ENCODE measurements at places on chromosomes 6 and 20.

- no peak for DNase-seq
Observed at GRCh38 chr20:3753501-3754275, 13.9 kb downstream of the ADISSP start.

GRCh38 chr20:56949318-56949717, 317.1 kb downstream of the BMP7 start:
- no peak for DNase-seq

DNA sequence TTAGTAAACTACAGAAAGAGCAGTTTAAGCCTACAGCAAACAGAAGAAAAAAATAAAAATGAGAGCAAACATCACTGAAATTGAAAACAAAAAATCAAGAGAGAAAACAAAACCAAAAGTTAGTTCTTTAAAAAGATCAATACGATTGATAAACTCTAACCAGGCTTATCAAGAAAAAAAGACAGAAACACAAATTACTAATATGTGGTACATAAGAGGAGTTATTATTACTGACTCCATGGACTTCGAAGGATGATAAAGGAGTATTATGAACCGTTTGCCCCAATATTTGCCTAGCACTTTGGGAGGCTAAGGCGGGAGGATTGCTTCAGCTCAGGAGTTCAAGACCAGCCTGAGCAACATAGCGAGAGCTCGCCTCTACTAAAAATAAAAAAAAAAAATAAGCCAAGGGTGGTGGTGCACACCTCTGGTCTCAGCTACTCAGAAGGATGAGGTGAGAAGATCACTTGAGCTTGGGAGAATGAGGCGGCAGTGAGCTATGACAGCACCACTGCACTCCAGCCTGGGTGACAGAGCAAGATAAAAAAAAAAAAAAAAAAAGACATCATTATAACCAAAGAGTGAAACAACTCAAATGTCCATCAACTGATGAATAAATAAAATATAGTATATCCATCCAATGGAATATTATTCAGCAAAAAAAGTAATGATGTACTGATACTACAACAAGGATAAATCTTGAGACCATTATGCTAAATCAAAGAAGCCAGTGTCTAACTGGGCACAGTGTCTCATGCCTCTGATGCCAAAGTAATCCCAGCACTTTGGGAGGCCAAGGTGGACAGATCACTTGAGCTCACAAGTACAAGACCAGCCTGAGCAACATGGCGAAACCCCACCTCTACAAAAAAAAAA, 12.9 kb downstream of the TRPC4AP start:
- no peak for DNase-seq

- no peak for DNase-seq
Observed at GRCh38 chr6:137792160-137793033, 74.7 kb upstream of the TNFAIP3 start.

GRCh38 chr20:17810062-17810631, 110.4 kb downstream of the BANF2 start:
- DNase-seq = no peak

- DNase-seq = no peak
Observed at GRCh38 chr6:42526616-42527015, 37.2 kb upstream of the UBR2 start.

DNA sequence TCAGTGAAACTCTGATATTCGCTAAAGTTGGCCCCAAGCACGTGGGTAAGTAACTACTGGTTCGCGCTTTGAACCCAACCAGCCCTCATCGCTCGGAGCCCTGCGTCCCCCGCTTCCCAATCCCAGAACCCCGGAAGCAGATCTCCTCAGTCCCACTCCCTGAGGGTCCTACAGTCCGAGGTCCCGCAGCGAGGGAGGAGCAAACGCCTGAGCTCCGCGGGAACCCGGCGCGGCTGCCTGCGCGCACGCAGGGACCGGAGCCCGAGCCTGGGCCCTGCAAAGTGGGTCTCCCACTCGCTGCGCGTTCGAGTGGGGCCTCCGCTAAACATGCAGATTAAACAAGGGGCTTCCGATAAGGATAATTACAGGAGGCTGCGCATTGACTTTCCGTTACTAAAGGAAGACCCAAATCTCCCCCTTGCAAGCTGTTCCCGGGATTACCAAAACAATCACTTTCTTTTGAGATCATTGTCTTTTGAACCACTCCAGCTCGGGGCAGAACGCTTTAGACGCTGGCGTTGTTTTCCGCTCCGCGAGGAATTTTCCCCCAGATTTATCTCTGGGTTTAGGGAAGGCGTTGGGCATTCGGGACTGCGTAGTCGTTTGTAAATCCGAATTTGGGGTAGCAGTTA, 1.3 kb upstream of the VSX1 start:
- no peak for DNase-seq

DNA sequence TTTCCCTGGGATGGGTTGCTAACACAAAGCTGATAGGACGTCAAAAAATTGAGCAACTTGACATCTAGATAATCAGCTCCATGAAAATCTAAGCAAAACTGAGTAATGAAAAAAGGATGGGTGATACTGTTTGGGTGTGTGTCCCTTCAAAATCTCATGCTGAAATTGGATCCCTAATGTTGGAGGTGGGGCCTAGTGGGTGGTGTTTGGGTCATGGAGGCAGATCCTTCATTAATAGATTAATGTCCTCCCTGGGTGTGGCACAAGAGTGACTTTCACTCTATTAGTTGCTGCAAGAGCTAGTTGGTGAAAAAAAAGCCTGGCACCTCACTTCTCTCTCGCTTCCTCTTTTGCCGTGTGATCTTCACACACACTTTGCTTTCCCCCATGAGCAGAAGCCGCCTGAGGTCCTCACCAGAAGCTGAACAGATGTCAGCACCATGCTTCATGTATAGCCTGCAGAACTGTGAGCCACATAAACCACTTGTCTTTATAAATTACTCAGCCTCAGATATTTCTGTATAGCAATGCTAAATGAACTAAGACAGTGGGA, 160.9 kb downstream of the FRK start:
- DNase-seq = no peak

GRCh38 chr20:2820896-2821869, 5.0 kb downstream of the TMEM239 start:
- DNase-seq = no peak

GRCh38 chr20:23367770-23368169, 5.8 kb downstream of the GZF1 start:
- no peak for DNase-seq

DNA sequence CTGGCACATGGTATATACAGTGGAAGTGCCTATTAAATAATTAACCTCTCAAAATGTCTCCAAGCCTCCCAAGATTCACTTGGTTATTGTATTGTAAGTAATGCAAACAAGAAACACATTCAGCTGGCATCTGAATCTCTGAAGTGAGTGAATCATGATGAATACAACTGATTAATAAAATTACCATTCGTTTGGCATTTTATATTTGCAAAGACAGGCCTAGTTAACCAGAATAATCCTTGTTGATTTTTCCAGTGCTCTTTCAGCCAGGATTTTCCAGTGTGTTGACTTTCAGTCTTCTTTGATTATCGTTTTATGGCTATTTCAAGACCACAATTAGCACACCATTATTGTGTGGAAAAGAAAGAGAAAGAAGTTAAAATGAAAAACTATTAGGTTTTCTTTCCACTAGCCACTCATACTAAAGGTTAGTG, 20.3 kb downstream of the SLC22A2 start:
- DNase-seq = no peak

DNA sequence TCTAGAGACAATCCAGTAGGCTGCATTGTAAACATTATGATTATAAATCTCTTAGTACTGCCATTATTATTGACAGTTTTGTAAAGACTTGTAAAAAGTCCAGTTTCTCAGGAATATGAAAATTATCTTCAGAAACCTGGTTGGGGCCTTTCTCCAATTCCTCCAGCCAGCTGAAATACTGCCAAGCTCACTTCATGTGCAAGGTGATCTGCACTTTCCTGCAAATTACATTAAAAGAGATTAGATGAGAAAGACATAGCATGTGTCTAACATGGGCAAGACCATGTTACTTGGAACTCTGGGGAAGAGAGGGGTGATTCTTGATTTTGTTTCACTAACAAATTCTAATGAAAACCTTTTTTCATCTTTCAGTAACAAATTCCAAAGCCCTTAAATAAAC, 24.0 kb downstream of the PGM3 start:
- no peak for DNase-seq

GRCh38 chr6:40791004-40791403, 203.8 kb upstream of the LRFN2 start:
- no peak for DNase-seq

DNA sequence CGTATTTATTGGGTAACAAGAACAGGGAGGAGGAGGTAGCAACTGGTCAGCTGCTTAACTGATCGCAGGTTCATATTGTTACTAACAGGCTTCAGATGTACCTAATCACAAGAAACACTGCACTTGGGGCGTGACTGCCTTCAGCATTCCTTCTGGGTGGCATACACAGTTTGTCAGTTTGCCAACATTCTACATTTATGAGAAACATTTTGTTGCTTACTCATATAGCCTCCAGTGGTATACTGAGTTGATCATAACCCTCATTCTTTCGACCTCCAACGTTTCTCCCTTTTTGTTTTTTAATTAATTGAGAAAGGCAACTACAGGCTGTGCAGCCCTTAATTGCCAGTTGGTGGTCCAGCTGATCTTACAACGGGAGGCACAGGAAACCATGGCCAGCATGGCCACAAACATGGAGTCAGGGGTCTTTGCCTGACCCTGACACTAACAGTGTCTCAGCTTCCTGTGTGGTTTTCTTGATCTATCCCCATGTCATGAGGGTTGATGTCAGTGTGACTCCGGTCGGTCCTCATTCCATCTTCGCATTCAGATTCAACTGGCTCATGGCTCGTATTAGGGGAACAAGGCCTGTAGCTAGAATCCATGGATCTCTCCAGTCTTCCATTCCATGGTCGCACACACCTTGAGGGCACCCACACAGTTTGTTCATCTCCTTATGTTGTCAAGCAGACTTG, 9.4 kb downstream of the EPB41L2 start:
- DNase-seq = no peak

- DNase-seq = no peak
Observed at GRCh38 chr20:8139899-8140298, 7.8 kb downstream of the PLCB1 start.

- no peak for DNase-seq
Observed at GRCh38 chr6:166501246-166501645, 85.2 kb downstream of the RAMACL start.

DNA sequence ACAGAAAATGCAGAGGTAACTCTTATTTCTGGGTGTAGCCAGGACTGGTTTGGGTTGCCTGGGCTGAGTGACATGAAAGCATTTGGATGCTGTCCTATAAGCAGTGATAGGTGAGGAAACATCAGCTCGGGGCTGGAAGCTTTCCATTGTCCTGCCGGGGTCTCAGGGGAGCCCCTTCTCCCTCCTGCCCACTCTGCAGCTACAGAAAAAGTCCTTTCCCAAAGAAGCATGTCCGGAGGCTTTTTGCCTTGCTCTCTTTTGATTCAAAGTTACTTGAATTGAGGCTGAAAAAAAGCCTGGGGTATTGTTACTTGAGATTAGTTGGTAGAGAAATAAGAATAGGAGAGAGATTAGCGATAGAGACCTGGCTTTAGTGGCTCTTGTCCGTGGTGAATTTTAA, 90.7 kb upstream of the ZNFX1 start:
- DNase-seq = no peak

- no peak for DNase-seq
Observed at GRCh38 chr20:17403461-17403860, 127.7 kb downstream of the BFSP1 start.

GRCh38 chr20:18055261-18055660, 2.5 kb downstream of the OVOL2 start:
- DNase-seq = no peak

DNA sequence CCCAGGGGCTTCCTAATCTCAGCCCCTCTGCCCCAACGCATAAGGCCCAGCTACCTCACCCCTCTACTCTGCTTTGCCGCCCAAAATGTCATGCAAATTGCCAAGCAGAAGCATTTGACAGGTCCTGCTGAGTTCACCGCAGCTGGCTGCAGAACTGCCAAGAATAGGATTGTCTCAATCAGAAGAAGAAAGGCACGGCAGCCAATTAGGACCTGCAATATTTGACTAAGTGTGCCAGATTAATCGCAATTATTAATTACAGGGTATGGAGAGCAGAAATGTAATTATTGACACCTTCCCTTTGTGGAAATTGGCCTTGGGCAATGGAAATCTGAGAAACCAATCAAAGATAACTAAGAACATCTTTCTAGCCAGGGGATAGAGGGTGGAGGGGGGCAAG, 318.6 kb downstream of the LRFN2 start:
- DNase-seq = no peak

DNA sequence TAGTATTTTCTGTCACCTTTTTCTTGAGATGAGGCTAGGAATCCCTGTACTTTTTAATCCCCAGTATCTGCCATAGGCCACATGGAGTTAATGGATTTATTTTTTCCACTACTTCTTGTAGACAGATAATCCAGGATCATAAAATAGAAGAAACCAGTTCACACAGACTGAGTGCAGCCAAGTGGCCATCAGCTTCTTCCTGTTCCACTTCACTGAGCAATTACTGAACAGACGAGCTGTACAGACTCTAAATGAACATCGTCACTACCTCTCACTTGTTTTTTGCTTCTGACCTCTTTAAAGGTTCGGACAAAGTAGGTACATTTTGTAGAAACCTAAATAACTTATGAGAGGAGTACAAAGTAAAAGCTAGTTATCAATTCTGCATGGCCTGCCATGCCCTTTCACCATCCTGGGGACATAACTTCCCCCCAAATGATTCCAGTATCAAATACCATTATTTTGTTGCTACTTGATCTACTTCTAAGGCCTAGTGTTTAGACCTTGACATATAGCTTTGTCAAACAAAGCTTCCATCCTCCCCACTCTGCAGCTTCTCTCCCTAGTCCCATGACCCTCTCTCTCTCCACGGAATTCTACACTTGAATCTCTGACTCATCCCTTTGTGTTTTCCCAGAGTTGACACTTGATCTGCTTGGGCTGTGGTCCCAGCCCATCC, 34.4 kb upstream of the ARHGAP18 start:
- no peak for DNase-seq

- no peak for DNase-seq
Observed at GRCh38 chr6:89199579-89199978, 17.6 kb downstream of the GABRR1 start.

DNA sequence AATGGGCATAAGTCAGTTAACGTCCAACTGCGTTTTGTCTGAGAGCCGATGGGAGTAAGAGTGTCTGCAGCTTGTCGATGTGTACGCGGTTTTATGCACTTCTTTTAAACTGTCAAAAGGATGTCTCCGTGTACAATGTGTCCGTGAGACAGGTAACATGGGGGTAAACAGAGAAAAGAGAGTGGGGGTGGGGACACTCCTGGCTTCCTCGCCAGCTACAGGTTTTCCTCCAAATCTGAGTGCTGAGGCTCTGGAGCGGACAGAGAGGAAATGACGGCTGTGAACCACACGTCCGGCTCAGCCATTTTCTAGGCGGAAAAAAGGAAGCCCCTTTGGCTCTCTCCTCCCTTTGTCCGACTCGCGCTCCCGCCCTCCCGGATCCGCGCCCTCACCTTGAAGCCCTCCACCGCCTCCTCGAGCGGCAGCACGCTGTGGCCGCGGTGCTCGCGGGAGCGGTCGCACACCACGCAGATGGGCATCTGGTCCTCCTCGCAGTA, 916 bp downstream of the TRIM27 start:
- no peak for DNase-seq

DNA sequence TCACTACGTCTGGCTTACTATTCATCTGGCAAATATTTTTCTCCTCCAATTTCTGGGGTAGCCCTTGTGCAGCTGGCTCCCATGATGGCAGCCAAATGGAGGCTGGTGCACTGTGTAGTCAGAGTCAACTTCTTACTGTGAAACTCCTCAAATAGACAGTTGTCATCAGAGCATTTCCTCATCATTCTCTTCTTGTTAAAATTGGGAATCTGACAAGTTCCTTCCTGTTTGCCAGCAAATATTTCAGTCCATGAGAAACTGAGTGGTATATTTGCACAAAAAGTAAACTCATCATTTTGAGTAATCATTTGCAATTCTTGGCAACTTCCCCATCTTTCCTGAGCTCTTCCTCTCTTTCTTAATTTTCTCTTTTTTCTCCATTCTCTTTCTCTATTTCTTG, 394.9 kb upstream of the RGS17 start:
- DNase-seq = no peak
